ENCODE measurements at places on chromosomes 16 and 17.
A peak's percentile ranks its signal among the peaks of the same experiment; 100 is the strongest.

DNA sequence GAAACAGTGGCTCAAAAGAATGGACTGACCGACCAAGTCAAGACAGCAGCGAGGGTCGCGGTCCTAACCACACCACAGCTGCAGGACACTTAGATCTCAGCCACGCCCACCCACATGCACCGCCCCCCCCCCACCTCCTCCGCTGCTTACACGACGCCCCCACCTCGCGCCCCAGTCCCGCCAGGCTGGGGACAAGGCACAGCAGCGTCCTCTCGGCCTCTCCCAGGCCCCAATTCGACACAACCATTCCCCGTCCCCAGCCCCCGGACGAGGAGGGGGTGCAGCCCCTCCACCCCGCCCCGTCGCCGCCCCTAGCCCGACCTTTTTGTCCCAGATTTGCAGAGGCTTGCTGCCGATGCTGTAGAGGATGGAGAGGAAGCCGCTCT, 477 bp downstream of the CFAP20 start:
- peak; percentile 29 for DNase-seq

DNA sequence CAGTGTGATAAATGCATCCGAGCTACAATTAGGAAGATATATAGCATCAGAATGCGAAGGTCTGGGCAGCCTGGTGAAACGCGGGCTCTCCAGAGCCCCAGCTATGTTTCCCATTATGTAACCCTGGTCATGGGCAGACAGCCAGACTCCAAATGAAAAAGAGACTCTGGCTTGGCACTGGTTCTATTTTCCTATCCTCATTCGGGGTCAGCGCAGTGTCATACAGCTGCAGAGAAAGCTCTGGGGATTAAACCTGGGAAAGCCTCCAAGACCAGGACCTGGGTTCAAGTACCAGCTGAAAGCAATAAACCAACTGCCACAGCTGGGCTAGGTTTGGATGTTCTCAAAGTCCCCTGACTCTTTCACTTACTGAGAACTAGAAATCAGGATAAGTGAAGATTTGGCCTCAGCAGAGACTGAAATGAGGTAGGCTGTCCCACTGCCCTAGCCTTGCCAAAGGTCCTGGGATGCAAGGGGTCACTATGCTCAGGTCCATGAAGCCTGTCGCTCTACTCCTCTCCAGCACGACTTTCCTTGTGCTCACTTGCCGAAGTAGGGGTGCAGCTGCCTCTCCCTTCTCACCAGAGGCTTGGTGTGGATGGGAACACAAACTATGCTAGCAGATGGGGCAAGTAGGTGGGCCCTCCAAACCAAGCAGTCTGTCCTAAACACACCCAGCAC, 123.8 kb downstream of the SMG6 start:
- no peak for DNase-seq

GRCh38 chr17:45719335-45720071, 64.6 kb upstream of the CRHR1 start:
- no peak for DNase-seq

DNA sequence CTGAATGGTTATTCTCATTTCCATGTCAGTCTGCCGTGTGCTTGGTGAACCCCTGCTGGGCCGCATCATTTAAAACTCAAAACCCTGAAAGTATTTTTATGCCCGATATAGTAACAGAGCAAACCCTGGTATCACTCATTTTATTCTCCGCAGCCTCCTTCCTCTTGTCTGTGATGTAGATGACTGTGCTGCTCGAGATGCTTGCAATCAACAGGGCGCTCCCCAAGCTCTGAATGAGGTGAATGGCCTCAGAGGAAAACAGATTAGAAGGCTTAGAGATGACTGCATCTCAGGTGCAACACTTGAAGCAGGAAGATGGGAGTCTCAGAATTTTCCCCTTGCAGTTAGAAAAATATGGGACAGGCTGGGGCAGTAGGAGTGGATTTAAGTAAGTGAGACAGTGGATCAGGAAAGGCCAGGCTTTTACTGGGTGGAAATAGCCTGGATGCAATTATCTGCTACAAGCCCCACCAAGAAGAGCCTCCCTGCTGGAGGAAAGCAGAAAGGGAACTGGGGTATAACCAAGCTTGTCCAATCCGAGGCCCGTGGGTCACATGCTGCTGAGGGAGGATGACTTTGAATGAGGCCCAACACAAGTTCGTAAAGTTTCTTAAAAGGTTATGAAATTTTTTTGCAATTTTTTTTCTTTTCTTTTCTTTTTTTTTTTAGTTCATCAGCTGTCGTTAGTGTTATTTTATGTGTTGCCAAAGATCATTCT, 166.9 kb downstream of the CDH13 start:
- no peak for DNase-seq

GRCh38 chr16:1075546-1075945, 3.0 kb downstream of the SSTR5 start:
- DNase-seq = no peak

DNA sequence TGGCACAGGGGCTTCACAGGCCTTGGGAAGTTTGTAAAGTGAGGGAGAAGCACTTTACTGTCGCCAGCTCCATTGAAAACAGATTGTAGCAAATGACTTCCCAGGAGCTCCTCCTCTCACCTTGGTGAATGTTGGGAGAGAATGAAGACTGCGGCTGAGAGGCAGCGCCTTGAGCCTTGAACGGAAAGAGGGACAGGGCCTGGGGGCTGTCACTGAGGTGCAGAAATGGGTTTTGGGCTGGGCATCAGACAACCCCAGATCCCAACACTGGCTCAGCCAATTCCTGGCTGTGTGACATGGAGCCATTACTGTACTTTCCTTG, 603 bp upstream of the MRTFB start:
- no peak for DNase-seq

GRCh38 chr17:10316801-10317542, 55.8 kb downstream of the MYH13 start:
- DNase-seq = no peak

- DNase-seq = no peak
Observed at GRCh38 chr16:67317853-67318252, 8.7 kb downstream of the KCTD19 start.

GRCh38 chr16:87729266-87729954, 36.4 kb downstream of the KLHDC4 start:
- DNase-seq = no peak

DNA sequence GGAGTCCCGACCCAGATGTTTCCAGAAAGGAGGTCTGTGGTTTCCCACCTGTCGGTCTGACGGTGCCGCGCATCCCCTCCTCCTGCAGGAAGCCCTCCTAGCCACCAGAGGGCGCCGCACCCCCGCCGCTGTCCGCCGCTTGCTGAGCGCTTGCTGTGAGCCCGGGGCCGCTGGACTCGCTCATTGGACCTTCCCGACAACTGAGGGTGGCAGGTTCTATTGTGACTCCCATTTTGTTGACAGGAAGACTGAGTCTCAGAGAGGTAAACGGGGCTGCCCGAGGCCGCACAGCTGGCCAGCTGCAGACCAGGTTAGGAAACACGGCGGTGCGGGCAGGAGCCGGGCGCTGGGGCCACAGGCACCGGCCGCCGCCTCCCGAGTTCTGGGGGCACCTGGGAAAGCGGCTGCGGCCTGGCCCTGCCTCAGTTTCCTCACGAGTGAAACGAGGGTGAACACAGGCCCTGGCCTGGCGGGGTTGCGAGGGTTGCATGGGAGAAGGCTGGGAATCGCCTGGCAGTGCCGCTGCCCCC, 191.1 kb upstream of the CIBAR2 start:
- peak; percentile 61 for DNase-seq

GRCh38 chr16:21652453-21652852, at the start of gene IGSF6:
Gene IGSF6, minus strand, starts transcription at chr16:21652608. Its CDS starts 10 bp downstream, at chr16:21652598.
- no peak for DNase-seq

Data from effector CD8-positive, alpha-beta T cell (primary cell).